ENCODE measurements at places on chromosomes 12 and 14. TPM values are rescaled to one million over a fixed set of nuclear protein-coding genes. Genes with fewer than 3 reads are reported as not detected.

VRTN gene
- total RNA-seq = not detected

EEF1AKMT3 gene
- 6.8 TPM for total RNA-seq

TAS2R7 gene
- total RNA-seq = not detected

NUAK1 gene
- total RNA-seq = 7.5 TPM

B3GNT4 gene
- total RNA-seq = 0.55 TPM

MEG3 gene
- 52.4 TPM for total RNA-seq

CD4 gene
- total RNA-seq = not detected

SERPINA9 gene
- not detected for total RNA-seq

PIWIL1 gene
- not detected for total RNA-seq

GUCY2C gene
- not detected for total RNA-seq

SLC17A8 gene
- not detected for total RNA-seq

TMEM120B gene
- total RNA-seq = 19.9 TPM

RGS6 gene
- not detected for total RNA-seq

TMED8 gene
- 4.1 TPM for total RNA-seq

JDP2 gene
- 22.9 TPM for total RNA-seq

PMCH gene
- not detected for total RNA-seq

ATL1 gene
- 5.5 TPM for total RNA-seq

CDH24 gene
- 4.3 TPM for total RNA-seq

LIN7A gene
- 0.14 TPM for total RNA-seq

CDC42BPB gene
- total RNA-seq = 73.8 TPM

TMEM30B gene
- total RNA-seq = 0.29 TPM

CD9 gene
- 289 TPM for total RNA-seq

LRRK2 gene
- total RNA-seq = 1.7 TPM

CAND1 gene
- total RNA-seq = 97.4 TPM

WNT5B gene
- 2.8 TPM for total RNA-seq

OR6C2 gene
- total RNA-seq = not detected
